ENCODE measurements at places on chromosomes 1 and 21. TPM values are rescaled to one million over a fixed set of nuclear protein-coding genes. Genes with fewer than 3 reads are reported as not detected.

AKNAD1 gene
- total RNA-seq = not detected

ABL2 gene
- 8.3 TPM for total RNA-seq

DNA sequence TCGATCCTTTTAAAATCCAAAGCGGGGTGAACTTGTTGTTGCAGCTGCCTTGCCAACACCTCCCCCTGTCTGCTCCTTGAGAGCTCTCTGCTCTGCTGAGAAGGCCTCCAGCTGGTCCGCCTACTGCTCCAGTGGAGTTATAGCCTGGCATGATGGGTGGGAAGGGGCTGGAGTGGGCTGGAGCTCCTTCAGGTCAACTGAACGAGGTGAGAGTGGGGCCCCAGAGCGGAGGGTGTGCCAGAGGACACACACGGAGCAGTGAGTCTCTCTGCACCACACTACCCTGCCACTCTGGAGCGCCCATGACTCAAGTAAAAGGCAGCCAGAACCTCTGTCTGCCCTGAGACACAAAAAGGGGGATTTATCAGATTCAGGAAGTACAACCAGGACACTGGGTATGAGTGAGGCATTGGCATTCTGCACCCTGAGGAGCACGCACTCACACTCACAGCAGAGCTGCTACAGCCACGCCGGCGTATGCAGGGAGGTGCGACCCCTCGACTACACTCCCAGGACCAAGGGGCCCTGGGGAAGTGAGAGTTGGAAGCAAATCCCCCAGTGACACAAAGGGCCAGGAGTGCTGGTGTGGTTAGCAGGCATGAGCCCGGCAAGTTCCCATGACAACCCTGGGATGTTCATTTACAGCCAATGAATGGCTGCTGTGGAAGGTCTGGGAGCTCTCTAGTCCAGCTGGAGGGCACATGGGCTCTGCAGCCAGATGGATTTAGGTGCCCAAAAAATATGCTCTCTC lies 28.0 kb upstream of the EVA1B start:
- H3K4me3 ChIP-seq = no peak overlapping the region
- no peak for DNase-seq
- peak overlapping the region; percentile 27 for H3K27ac ChIP-seq
- H3K27me3 ChIP-seq = no peaks in the 10 kb centered on the region
- peaks cover 37% of the 10 kb centered on the region for H3K4me1 ChIP-seq
- peaks cover 25% of the 10 kb centered on the region for H3K36me3 ChIP-seq

GRCh38 chr1:203085528-203086406 lies at the start of gene MYOG:
Gene MYOG, minus strand, starts transcription at chr1:203086012. Its CDS starts 51 bp downstream, at chr1:203085961.
- no peaks in the 10 kb centered on the region for H3K36me3 ChIP-seq
- H3K4me1 ChIP-seq = no peaks in the 10 kb centered on the region
- DNase-seq = no peak
- H3K27me3 ChIP-seq = peaks cover 1% of the 10 kb centered on the region
- H3K4me3 ChIP-seq = no peak within 1 kb of the TSS

GRCh38 chr21:31253684-31254083 lies 90.4 kb downstream of the TIAM1 start:
- H3K27me3 ChIP-seq = no peaks in the 10 kb centered on the region
- H3K27ac ChIP-seq = no peak overlapping the region
- DNase-seq = no peak
- no peaks in the 10 kb centered on the region for H3K4me1 ChIP-seq
